ENCODE measurements at places on chromosomes 5 and 9.
A peak's percentile ranks its signal among the peaks of the same experiment; 100 is the strongest.

GRCh38 chr5:9653811-9654210 lies 23.7 kb upstream of the TAS2R1 start:
- peak; percentile 39 for DNase-seq

- no peak for DNase-seq
Measured at GRCh38 chr5:105905392-105905791, 1765.3 kb downstream of the EFNA5 start.

GRCh38 chr5:89929834-89930233 lies 479.7 kb downstream of the CETN3 start:
- no peak for DNase-seq

DNA sequence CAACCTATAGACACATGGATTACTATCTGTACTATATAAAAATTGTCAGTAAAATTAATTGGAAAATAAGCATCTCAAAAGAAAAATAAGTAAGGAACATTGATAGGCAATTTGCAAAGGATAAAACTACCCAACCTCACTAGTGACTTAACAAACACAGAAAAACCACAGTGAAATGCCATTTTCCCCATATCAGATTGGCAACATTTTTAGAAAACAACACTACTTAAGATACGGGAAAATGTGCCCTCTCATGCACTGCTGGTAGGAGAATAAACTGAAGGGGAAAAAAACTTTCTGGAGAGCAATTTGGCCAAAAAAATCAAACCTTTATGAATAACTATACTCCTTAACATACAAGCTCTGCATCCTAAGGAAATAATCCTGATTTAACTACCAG lies 254.0 kb downstream of the DEPDC1B start:
- no peak for DNase-seq

DNA sequence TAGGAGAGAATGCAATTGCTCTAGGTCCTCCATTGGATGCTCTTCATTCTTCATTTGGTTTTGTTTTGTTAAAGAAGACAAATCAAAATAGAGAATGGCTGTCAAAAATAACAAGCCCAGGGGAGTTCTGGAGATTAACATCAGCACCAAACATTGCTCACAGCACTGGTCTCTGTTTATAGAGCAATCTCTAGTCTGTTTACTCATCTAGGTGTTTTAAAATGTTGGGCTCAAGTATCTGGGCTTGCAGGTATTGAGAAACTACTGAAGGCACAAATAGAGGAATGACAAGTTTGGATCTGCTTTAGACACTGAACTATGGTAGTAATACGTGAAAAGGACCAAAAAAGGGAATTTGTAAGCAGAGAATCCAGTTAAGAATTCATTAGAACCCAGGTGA lies 77.0 kb upstream of the TMC1 start:
- no peak for DNase-seq

DNA sequence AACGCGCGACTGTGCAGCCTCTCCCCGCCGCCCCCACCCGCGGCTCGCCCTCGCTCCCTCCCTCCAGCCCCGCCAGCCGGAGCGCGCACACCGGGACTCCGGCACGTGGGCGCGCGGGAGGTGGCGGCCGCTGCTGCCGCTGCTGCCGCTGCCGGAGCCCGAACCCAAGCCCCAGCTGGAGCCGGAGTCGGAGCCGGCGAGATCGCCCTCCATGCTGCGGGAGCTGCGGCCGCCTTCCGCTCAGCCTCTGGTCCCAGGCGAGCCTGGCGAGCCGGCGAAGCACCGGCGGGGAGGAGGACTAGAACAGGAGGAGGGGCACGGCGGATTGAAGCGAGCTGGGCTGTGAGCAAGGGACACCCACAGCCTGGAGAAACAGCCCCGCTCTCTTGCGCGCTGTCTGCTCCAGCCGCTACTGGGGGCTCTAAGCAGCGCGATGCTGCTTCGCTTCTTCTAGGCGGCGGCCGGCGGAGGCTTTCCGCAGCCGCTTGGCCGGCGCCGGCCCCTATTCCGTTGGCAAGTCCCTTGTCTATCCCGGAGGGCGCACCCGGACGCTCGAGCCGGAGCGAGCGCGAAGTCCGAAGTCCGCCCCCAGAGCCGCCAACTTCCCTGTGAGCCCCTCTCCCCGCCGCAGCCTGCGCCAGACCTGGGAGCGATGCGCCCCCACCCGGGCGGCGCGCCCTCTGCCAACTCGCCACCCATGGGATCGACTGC lies 598.7 kb upstream of the SGCD start:
- DNase-seq, result no peak

GRCh38 chr5:165321912-165322311 lies 1816.5 kb downstream of the MAT2B start:
- no peak for DNase-seq

- DNase-seq, result peak; percentile 30
Measured at GRCh38 chr5:6820851-6821479, 107.7 kb downstream of the TENT4A start.

DNA sequence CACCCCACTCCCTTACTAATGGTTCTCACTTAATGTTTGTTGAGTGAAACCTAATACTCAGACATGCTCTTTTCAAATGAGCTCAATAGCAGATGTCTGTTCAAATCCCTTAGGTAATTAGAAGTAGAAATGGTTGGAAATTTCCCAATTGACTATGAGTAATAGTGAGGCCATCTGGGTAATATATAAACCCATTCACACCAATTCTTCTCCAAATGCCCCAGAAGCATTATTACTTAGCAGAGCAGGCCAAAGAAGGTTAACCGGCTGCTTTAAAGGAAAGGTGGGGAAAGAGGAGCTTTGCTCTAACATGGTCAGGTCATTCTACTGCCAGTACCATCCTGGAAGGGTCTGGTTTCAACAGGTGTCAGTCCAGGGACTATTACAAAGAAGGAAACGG lies 119.5 kb upstream of the MTAP start:
- DNase-seq, result no peak

GRCh38 chr5:67379753-67380152 lies 183.2 kb upstream of the CD180 start:
- DNase-seq, result no peak

DNA sequence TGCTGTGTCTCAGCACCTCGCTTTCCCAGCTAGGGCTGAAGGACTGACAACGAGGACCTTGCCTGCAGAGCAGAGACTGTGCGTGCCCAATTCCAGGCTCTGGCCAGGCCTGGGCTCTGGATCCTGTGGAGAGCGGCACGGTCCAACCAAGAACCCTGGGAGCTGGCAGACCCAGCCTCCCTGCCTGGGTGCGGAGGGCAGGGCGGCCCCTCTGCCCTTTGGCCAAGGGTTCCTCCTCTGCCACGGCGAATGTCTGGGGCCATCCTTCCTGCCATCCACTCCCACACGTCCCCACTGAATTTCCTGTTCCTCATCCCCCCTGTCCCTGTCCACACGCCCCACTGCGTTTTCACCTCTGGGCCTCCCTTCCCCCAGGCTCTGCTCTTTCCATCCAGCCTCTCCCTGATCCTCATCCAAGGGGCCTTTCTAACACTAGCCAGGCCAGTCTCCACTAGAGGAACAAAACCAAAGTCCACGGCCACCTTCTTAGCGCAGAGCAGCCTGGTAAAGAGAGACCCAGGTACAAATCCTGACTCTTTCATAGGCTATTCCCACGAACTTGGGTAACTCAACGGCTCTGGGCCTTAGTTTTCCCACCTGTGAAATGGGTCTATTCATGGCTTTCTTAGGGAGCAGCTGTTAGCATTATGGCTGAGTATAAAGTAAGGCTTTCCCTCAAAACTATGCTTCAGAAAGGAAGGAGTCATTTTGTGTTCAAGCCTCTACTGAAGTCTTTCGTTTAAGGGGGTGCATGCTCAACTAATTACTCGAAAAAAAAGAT lies 95.5 kb upstream of the PHYKPL start:
- no peak for DNase-seq

- no peak for DNase-seq
Measured at GRCh38 chr5:58383448-58383847, 76.4 kb downstream of the PLK2 start.

- peak; percentile 9 for DNase-seq
Measured at GRCh38 chr5:38323645-38324295, 65.4 kb downstream of the EGFLAM start.

GRCh38 chr5:124582561-124582840 lies 163.9 kb downstream of the ZNF608 start:
- DNase-seq, result no peak

DNA sequence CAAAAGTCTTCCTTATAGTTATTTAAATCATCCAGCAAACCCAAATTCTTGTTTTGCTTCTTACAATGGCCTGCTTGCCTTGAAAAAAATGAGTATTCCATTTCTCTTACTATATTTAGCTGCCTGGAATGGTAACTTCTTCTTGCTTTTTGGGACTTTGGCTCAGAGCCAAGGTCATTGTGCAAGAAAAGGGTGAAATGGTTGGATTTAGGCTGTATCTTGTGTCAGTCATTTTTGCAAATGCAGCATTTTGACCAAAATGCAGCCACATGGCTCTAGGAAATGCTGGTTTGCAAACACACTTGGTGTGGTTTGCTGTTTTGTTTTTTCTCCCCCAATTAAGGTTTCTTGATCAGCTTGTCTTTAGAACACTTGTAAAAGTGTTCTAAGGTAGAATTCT lies 133.3 kb upstream of the ELL2 start:
- no peak for DNase-seq

GRCh38 chr9:121886759-121887485 lies 206.2 kb downstream of the TTLL11 start:
- no peak for DNase-seq

DNA sequence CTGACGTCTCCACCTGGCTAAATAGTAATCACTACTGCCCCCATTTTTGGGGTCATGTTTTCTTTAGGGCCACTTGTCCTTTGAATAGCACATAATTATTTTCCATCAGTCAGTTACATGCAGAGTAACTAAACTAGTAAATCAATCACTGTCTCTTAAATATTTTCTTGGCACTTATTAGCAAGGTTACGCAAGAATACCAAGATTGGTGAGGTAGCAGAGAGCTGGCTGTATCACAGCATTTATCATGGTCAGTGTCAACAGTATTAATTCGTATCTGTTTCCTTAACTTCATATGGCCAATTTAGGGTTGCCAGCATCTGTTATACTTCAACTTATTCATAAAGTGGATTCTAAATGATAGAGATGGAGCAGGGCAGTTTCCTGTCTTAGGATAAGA lies 346.8 kb upstream of the FAM174A start:
- no peak for DNase-seq

DNA sequence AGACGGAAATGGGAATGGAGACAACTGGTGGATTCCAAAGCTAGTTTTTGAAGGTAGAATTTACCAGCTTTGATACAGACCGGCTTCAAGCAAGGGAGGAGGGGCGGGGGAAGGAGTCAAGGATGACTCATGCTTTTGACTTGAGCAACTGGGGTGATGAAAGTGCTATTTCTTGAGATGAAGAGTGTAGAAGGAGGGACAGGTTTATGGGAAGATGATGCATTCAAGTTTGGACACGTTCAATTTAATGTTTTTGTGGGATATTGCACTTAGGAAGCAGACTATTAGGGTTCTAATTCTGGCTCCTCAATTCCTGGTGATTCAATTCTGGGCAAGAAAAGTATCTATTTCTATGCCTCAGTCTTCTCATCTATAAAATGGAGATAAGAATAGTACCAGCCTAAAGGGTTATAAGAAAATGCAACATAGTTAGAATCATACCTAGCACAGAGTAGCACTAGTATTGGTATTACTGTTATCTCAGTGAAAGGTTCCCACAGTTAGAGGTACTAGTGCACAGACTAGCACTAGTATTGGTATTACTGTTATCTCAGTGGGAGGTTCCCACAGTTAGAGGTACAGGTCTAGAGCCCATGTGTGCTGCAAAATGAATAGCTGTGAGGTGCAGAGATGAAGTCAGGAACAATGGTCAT lies 4.6 kb downstream of the NIPAL4 start:
- DNase-seq, result peak; percentile 71

DNA sequence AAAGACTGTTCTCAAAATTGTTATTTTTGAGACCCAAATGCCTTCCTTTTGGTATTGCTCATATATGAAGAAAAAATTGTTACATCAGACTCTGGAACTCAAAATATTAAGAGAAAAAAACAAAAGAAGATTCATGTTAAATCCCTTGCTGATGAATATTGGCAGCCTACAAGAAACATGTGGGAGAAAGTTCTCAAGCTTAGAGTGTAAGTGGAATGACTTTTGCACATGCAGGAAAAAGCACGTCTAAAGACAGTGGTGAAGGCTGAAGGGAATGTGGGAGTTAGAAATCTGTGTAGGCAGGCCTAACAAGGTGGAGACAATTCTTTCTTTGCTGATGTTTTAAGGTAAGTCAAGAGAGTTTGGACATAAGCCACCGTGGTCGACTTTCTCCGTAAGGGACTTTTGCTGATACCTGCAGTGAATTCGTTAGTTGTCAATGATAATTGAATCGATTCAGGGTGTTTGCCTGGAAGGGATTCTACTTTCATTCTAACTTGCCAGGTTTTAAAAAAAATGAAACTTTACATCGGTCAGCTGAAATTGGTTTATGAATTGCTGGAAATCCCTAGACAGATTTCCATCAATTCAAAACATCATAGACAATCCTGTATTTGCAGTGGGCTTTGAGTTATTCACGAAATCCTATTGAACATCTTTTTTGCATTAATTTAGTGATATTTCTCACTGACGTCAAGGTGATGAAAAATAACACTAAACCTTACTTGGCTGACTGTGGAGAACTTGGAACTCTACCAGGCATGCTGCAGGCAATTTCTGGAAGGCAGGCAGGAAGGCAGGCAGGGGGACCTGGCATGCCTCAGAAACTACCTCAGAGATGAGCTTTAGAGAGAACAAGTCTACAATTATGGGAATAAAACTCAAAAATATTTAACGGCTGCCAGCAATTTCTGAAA lies 359.1 kb upstream of the ADAMTSL1 start:
- no peak for DNase-seq

DNA sequence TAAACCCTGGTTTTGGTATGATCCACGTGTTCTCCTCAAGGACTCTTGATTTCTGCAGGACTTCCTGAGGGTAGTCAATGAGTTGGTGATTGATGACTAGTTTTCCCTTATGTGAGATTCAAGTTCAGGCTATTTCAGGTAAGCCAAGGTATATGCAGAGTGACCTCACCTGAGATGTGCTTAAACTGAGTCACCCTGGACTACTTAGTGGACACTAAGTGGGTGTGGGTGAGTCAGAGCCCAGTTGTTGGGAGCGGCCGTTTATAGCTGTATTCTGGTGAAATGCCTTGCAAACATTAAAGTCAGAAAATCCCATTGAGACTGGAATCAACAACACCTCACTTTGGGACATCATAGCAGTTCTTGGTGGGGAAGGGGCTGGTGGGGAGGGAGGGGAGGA lies 62.9 kb downstream of the SLC28A3 start:
- no peak for DNase-seq

DNA sequence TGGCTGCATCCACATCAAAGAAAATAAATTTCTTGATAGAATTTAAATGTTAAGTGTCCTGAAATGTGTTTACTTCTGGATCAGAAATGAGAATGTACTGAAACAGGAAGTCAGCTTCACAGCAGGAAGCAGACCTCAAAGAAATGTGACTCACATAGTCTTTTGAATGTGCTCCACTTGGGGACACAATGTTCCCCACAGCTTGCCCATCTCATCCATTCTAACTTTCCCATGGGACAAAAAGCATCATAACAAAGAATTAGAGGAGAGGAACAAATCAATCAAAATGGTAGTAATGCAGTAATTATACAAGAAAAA lies 85.7 kb downstream of the GRAMD2B start:
- no peak for DNase-seq

GRCh38 chr9:137550231-137550621 lies at the start of gene PNPLA7:
TSS of gene PNPLA7 (minus strand) at chr9:137550402. CDS start at chr9:137550197, 205 bp downstream.
- peak; percentile 89 for DNase-seq

Data from hepatic stellate cell (primary cell).